Cerebellar cortex (tissue), 1 donor: ENCODE measurements at places on chromosomes 5 and 9.

- peak; percentile 8 for DNase-seq
Observed at GRCh38 chr9:37675661-37676060, 24.9 kb downstream of the FRMPD1 start.

DNA sequence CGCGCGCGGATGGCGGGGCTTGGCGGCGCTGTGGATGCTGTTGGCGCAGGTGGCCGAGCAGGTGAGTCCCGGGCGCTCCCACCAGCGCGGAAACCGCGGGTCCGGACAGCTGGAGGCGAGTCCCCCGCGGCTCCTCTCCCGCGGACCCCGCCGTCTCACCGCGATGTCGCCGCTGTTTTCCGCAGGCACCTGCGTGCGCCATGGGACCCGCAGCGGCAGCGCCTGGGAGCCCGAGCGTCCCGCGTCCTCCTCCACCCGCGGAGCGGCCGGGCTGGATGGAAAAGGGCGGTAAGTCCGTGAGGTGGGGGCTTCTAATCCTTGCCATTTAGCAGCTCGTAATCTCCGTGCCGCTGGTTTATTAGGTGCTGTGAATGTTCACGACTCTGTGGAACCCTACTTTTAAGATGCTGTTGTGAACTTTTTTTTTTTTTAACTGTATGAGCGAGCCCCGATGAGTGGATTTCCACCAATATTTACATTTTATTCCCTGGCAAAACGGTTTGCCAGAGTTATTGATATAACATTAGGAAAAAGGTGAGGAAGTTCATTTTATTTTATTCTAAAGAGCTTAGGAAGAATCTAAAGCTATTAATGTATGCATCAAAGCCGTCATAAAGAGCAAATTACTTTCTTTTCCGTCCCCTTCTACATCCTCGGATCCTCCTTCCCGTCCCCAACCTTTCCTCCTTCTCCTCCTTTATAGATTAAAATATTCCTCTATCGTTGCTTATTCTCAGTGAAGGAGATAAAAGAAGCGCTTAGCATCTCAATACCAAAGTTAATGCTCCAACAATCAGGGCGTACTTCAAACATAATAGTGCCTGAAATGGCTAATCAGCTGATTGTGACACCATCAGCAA is 579 bp downstream of the ADAMTS16 start:
- DNase-seq, result peak; percentile 39

DNA sequence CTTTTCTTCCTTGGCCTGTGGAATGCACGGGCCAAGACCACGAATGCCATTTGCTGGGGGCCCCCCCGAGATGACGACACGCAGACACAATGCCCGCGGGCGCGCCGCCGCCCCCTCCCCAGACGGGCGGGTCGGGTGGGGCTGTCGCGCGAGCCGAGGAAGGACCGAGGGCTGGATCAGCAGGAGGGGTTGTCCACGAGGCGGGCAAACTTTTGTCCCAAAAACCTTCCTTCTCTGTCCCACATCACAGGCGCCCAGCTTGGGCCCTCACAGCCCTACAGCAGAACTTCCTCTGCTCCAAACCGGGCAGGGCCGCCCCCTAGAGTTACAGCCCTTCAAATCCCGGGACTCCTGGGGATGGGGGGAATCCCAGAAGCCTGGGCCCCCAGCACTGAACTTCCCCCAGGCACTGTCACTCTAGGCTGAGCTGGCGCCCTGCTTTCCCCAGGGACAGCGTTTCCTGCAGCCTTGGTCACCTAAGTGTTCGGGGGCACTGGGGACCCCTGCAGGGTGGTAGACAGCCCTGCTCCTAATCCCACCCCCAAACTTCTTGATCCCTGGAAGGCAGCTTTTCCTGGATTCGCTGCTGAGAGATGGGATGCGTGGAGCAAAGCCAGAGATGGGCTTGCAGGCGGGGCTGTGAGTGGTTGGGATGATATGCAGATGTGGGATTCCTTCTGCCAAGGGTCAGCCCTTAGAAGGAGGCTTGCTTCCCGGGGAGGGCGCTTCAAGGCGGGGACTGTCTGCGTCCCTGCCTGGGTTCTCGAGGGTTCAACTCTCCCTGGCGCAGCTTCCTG is 980 bp downstream of the COL5A1 start:
- no peak for DNase-seq

DNA sequence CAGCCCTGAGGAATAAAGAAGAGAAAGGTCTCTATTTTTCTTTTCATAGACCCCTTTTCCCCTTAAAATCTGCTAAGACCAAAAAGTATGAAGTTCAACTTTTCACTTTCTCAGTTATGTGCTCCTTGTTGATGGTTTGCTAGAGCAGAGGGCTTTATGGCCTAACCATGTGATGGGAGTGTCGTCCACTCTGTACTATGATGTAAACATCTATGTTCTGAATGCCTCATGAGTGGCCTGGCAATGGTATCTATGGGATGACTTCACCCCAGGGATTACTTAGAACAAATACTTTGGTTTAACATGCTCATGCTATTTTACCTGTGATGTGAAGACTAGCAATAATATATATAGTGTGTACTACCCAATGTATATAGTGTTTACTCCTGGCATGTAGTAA is 43.7 kb upstream of the MIER3 start:
- no peak for DNase-seq

DNA sequence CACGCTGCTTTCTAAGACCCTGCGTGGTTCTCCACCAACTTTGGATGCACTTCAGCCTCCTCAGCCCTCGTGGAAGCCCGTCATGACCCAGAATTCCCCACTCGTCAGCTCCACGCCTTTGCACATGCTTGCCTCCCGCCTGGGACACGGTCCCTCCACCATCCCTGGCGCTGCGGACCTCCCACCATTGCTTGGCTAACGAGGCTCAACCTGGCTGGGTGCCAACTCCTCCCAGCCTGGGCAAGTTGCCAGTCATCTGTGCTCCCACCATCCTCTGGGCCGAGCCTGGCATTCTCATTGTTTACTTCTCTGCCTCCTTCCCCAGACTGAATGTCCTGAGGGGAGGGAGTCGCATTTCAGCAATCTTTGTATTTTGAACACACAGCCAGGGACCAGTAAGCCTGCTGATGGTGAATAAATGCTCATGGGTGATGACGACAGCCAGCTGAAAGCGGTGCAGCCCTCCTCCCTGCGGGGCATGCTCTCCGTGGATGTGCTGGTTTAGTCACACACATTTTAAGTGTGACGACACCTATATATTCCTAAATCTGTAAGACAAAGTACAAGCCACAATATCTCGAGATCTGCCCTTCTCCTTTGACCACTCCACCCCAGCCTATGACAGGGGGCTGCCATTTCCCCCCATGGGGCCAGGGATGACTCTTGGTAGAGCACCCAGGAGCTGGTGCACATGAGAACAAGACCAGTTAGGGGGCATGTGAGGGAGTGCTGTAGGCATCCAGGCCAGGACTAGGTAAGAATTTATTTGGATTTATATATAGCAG is 37.6 kb downstream of the ANKRD33B start:
- DNase-seq, result peak; percentile 67
